ENCODE measurements at places on chromosomes 11 and 22.
A peak's percentile ranks its signal among the peaks of the same experiment; 100 is the strongest.

DNA sequence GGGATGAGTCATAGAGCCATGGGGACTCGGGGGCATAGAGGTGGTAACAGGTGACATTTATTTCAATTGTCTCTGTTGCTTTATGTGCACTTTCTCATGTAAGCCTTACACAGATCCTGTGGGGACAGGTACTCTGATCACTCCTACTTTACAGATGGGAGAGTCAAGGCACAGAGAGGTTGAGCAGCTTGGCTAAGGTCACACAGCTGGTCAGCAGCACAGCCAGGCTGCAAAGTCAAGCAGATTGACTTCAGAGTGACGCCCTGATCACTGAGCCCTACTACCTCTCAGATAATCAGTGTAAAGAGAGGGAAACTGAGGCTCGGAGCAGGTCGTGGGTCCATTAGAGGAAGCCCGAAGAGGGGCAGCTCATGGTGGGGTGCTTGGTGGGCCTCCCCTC, 3.5 kb downstream of the TMPRSS6 start:
- DNase-seq = no peak

- DNase-seq = no peak
These were observed 8.1 kb downstream of the APIP start for GRCh38 chr11:34907934-34908593.

DNA sequence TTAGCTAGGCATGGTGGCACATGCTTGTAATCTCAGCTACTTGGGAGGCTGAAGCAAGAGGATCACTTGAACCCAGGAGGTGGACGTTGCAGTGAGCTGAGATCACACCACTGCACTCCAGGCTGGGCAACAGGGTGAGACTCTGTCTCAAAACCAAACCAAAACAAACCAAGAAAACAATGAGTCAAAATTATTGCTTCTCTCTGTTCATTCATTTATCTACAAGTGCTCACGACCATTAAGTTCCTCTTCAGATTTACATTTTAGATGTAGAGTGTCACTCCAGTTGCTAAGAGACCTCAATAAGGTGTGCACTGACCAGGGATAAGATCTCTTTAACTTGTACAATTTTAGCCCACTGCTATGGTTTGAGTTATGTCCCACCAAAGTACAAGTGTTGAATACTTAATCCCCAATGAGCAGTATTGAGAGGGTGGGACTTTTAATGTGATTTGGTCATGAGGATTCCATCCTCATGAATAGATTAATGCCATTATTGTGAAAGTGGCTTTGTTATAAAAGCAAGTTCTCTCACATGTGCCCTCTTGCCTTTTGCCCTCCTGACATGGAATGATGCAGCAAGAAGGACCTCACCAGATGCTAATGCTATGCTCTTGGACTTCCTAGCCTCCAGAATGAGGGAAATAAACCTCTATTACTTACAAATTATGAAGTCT, 7.8 kb downstream of the HNRNPUL2 start:
- no peak for DNase-seq

- DNase-seq = peak; percentile 69
These were observed 70.8 kb upstream of the NARS2 start for GRCh38 chr11:78645226-78646202.

DNA sequence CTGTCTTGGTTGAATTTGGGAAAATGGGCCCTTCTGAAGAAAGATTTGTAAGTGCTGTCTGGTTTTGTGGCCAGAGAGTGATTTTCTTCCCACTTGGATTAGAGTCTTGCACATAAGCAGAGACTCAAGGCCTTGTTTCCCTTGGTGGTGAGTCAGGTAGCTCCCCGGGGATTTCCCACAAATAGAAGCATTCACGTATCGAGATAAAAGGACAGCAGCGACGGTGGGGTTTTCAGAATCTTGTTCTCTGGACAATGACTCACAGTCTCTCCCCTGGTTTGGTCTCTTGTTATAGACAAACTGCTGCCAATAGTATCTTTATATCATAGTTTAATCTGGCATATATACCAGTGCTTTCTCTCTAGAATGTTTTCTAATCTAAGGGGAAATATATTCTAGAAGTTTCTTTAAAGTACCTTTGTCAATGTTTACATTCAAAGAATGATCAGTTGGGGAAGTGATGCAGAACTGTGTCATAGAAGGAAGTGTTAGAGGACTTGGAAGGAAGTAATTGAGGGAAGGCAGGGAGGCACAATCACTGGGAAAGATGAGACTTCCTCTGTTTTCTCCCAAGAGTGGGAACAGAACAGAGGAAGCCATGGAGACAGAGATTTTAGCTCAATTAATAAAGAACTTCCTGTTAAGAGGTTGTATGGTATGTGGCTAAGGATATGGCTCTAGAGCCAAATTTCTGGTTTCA, 18.1 kb downstream of the POLA2 start:
- no peak for DNase-seq

DNA sequence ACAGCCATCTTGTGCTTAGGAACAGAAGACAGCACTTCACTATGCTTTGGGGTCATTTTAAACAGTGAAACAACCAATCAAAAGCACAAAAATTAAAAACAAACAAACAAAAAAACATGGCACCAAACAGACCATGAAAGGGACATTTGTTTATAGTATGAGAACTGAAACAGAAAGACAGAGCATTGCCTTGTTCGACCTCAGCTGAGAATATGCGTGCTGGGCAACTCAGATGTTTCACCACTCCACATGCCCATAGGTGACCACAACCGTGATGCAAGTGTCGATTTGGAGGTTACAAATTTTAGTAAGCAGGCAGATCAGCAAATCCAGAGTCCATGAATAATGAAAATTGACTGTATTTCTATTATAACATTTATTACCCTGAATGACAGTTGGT, 30.0 kb downstream of the NNMT start:
- no peak for DNase-seq

GRCh38 chr22:49726701-49727101, 101.0 kb downstream of the BRD1 start:
- DNase-seq = no peak

- DNase-seq = no peak
These were observed 148.6 kb downstream of the LDLRAD3 start for GRCh38 chr11:36092314-36093030.

DNA sequence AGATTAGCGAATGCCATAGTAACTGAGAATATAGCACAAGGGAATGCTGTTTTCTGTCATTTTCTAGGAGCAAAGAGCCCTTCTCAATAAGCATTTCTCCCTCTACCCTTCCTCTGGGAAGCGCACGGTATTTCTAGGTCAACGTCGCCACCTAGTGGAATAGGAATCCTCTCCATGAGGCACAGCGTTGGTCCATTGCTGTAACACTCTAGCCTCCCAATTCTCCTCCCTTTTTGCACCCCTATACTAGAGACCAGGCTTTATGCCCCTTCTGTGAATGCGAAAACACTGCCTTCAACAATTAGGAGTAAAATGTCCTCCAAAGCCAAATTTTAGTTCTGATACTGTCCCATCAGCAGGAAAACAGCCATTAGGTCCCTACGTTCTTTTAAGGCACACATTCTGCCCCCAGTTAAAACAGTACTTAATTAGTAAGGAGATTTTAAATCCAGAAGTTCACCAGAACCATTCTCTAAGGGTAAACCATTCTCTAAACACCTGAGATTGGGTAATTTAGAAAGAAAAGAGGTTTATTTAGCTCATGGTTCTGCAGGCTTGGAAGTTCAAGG, 12.8 kb upstream of the HYLS1 start:
- peak; percentile 62 for DNase-seq

DNA sequence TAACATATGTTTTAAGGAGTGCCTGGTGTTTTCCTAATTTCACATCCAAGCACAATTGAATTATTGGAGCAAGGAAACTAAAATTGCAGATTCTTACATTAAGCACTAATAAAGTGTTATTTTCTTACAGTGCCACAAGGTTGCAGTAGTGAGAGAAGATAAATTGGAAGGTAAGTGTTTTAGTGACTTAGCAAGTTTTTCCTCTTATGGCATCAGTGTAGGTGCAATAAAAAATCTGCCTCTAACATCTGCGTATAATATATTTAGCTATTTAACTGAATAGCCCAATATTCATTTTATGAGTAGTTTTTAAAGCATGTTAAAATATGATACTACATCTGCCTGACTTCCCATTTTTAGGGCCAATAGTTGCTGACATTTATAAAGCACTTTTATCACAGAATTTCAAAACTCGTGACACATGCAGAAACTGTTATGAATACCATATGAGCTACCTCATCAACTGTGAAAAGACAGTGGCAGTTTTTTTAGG, 19.0 kb downstream of the POLD3 start:
- DNase-seq = no peak

- DNase-seq = no peak
These were observed 90.4 kb downstream of the RELT start for GRCh38 chr11:73466643-73467042.

- peak; percentile 60 for DNase-seq
These were observed 5.4 kb downstream of the TBC1D10C start for GRCh38 chr11:67409261-67409666.

GRCh38 chr22:47588578-47588960, 826.1 kb downstream of the TBC1D22A start:
- no peak for DNase-seq

- no peak for DNase-seq
These were observed 11.5 kb upstream of the RPS3 start for GRCh38 chr11:75387736-75388294.

DNA sequence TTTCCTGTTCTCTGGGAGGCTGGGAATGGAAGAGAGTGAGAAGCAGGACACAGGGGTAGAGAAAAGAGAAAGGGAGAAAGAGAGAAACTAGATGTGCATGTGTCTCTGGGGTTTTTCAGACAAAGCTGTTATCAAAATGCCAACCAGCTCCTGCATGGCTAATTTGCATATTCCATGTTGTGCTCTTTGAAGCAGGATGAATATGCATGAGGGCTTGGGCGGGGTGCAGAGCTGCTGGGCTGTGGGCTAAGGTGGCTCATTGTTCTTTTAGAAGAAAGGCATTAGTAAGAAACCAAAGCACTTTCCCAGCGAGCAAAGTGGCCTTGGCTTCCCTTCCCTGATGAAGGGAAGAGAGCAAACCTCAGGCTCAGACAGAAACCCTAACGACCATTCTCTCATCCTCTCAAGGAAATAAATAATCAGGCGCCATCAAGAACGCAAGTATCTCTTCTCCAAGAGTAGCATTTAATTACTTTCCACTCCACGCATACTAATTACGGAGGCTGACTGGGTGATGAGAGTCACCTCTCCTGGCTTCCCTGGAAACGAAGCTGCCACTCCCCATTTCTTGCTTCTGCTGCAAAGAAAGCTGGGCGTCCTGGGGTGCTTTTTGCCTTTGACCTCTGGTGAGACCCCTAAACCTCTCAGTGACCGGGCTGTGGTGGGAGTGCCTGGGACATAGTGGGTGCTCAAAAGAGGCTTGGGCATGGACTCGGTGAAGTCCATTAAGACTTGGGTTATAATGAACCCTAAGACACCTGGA, 54.2 kb downstream of the FEZ1 start:
- DNase-seq = no peak

DNA sequence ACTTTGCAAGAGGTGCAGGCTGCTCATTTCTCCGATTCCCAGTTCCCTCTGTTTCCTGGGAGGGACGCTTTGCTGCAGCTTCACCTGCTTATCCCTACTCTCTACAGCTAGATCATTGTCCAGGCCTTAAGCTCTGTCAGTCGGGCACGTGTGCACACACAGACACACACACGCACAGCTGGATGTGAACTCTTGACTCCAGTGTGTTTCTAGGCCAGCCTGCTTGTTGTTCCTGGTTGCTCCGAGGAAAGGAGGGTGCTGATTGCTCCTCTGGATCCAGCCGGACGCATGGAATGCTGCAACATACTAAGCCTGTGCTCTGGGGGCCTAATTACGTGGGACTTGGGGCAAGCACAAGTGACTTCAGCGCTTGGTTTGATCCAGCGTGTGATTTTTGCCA, 19.7 kb downstream of the ZNRF3 start:
- DNase-seq = no peak

- DNase-seq = no peak
These were observed 27.5 kb downstream of the LARGE2 start for GRCh38 chr11:45949992-45950407.

DNA sequence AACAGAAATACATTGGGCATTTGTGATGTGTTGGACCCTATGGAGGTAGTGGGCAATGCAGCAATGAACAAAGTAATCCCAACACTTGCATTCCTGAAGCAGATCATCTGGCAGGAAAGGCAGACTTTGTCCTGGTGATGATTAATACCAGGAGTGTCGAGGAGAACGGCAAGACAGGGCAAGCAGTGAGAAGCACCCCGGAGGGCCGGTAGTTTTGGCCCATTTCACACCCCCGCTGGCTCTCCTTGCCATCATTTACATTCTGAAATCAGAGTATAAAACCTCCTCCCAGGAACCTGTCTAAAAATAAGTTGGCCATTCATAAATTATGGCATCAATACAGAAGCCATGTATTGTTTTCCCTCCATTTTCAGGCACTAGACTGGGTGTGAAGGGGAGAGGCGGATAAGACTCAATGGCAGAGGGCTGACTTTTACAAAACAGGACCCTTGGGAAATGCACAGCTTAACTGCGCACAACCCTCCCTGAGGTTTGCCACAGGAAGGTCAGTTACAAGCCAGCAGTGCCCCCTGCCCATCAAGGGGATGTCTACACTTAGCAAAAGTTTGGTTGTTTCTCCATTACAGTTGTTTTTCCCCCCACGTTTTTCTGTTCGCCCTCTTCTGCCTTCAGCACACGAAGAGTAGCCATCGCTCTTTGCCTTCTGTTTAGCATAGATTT, 55.6 kb downstream of the OPCML start:
- DNase-seq = no peak

DNA sequence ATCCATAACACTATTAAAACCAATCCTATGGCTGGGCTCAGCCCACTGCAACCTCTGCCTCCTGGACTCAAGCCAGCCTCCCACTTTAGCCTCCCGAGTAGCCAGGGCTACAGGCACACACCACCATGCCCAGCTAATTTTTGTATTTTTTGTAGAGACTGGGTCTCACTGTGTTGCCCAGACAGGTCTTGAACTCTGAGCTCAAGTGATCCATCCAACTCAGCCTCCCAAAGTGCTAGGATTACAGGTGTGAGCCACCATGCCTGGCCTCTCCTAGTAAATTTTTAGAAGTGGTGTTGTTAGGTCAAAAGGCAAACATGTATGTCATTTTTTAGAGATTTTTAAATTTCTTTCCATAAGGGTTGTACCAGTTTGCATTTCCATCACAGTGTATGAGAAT, 14.2 kb downstream of the F2 start:
- no peak for DNase-seq

DNA sequence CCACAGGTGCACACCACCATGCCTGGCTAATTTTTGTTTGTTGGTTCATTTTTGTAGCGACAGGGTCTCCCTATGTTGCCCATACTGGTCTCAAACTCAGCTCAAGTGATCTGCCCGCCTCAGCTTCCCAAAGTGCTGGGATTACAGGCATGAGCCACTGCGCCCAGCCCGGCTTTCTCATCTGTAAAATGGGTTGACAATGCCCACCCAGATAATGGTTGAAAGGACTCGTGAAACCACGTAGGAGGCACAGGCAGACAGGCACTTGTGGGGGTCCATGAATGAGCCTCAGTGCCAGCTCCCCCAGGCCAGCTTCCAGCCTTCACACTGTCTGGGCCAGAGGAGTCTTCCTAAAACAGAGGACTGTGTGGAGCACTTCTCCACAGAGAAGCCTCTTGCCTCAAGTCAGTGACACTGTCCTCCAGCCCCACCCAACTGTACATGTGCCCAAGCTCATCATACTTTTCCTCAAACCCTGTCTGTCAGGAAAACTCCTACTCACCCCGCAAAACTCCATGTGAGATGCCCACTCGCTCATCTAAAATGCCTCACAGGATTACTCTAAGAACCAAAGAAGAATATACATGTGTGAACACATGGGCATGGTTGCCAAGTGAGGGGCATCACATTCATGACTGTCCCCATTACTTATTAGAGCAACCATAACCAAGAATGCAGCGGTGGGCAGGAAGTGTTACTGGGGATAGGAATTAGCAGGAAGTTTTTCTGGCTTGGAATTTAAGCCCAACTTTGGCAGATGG, 32.1 kb upstream of the WNT7B start:
- no peak for DNase-seq

- peak; percentile 41 for DNase-seq
These were observed 866 bp downstream of the EXPH5 start for GRCh38 chr11:108592591-108593213.

Data from KBM-7 (cell line).